ENCODE measurements at places on chromosomes 2 and 18.
A peak's percentile ranks its signal among the peaks of the same experiment; 100 is the strongest.

DNA sequence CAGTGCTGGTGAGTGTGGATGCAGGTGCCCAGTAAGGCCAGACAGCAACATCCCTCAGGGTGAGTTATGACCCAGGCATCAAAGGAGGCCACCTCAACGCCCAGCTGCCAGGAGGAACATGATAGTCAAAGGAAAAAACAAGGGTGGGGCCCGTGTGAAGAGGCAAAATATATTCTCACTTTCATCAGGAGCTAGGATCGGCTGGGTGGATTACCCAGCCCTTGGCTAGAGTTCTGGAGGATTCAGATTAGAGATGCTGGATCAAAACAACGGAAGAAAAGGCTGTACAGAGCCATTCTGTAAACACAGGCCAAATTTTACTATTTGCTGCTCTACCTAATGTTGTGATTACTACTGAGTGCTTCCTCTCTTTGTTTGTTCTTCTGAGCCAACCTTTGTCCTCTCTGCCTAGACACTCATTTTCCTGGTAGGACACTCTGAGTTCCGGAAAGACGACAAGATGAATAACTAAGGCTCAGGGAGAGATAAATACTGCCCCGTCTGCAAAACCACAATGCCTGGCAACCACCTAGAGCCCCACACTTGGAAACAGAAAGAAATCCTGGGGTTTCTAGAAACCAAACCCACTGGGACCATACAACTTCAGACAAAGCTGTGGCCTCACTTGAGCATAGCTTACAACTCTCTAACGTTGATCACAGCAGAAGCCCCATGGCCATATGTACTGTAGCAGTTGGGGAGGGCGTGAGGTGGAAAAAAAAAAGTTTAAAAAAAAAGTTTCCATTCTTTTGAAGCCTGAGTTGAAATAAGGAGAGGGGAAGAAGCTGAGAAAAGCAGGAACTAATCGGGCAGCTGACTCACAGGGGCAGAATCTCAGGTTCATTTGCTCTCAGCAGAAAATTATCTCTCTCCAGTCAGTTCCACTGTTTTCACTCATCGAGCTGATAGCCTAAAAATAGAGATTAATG, 17.8 kb upstream of the PMAIP1 start:
- DNase-seq: peak; percentile 47

GRCh38 chr2:60979231-60979630, 38.3 kb upstream of the PEX13 start:
- DNase-seq: no peak

DNA sequence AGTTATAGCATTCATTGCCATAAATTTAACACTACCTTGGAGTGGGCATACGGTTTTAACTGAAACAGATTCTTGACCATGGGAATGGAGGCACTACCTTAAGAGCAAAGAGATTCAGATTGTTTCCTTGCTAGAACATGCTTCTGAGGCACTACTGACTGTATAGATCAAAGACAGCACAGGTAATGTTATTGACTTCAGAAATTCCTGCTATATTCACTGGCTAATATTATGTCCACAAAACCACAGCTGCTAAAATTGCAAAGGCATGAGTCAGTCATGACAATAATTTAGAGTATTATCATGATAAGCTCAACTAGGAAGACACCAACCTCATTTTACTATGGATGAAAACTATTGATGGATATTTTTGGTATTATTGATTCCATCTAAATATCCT, 39.4 kb downstream of the SLC8A1 start:
- peak; percentile 79 for DNase-seq

GRCh38 chr2:128341621-128342020, 23.0 kb upstream of the HS6ST1 start:
- no peak for DNase-seq

DNA sequence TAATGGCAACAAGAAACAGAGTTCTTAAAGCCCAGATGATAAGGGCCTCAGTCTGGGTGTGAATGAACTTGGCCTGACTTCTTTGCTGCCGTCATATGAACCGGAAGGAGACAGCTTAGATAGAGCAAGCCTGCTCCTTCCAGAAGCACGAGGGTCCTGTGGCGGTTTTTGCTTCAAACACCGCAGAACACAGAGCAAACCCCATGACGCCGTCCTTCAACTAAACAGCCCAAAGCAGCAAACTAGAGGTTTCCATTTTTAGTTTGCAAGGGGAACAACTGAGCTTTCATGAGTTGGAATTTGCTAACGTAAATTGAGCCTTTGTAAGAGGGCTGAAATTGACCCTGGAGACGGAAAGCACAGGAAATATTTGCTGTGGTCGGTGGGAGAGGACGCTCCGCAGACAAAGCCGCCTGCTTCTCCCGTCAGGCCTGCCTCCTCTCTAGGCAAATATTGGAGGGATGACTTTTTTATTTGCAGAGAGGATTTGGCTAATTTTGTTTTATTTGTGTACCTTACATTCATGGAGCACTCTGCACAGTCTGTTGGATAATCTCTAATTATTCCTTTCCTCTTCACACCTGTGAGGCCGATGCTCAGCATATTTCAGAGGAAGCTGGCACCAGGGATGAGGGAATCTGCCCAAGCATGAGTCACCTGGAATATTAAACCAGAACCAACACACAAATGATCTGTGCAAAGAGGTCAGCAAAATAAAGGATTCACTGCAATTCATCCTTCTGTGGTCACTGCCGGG, 134.0 kb upstream of the NCK2 start:
- DNase-seq: peak; percentile 26

Data from epithelial cell of esophagus (primary cell).